ENCODE measurements at places on chromosomes 5 and 9. TPM values are rescaled to one million over a fixed set of nuclear protein-coding genes. Genes with fewer than 3 reads are reported as not detected.

DNA sequence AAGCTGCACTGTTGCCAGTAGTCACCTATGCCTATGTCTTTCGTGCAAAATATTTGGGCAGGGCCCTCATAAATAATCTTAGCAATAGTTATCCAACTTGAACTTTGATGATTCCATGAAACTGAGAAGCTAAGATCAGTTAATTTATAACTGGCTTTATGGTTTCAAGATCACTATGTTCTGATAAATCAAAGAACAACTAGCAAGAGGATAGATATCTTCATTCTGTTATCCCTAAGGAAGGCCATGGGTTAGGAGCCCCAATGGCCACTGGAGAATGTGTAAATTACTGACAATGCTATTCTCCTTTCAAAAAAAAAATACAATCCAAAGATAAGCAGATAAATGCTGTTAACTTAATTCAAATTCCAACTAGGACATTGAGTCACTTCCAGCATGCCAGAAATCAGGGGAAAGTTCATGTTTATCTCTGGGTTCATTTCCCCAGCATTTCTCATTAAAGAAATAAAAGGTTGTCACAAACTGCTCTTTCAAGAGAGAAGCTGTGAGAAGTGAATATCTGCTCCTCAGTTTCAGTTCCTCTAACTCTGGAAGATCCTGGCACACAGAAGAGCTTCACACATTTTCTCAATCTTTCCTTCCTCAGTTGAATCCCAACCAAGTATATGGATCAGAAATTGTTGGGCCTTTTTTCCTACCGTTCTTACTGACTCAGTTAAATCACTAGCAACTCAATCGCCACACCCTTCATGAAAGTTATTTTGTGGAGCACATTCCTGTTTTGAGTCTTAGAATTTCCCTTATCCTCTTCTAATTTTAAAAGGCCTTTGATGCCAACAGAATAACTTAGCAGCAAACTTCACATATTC lies 59.6 kb upstream of the SLC1A1 start:
- no peak for DNase-seq

DNA sequence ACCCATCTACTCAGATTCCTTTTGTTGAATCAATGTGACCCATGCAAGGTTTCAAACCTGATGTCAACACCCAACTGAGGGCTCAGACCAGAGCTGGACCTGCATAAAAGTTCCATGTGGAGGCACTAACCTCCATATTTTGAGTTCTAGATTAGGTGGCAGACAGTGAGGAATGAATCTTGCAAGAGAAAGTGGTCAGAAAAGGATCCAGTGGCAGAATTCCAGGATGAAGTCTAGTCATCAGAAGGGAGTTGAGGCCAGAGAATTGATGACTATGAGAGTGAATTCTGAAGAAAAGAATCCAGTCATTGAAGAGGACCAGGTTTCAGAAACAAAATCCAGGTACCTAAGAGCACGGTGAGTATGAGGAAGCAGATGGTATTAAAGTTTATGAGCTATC lies 205.1 kb upstream of the RGMB start:
- no peak for DNase-seq

DNA sequence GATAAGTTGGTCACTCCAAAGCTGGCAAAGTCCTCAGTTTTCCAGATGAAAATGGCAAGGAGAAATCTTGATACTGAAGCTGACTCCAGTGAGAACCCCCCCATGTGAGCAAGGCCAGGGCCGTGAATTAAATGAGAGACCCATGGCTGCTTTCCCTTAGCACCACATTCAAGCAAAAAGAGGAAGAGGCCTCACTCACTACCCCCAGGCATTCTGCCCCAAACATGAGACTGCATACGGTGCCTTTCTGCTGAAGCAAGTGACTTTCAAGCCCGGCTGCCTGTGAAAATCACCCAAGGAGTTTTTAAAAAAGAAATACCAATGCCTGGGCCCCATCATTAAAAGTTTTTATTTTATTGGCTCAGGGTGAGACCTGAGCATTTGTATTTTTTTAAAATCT lies 66.9 kb downstream of the TMEM252 start:
- no peak for DNase-seq

The NPR2 gene
- 10.8 TPM for total RNA-seq

The NSG2 gene
- total RNA-seq = not detected

Measured in activated CD8-positive, alpha-beta T cell treated with anti-CD3 and anti-CD28 coated beads, Interleukin-2, amount 10 ng/mL, durations not matched to agents 7 days and 5 days (primary cell).